ENCODE measurements at places on chromosomes 5 and 9.

GRCh38 chr5:115098041-115098702 lies 71.5 kb downstream of the TRIM36 start:
- DNase-seq = peak; percentile 47

DNA sequence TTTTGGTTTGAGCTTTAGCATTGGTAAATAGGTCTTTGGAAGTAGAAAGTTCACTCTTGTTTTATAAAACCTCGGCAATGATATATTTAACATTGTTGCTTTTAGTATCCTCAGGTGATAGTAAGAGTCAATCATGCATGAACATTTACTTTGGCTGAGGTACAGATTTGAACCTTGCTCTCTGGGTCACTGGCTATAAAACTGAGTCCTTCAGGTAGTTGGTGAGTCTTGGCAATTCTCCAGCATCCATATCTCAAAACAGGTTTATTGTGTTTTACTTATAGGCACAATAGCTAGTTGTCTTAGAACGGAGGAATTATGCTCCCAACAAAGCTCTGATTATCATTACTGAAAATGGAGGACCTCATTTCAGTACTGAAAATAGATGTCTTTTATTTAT lies 75.1 kb downstream of the MAT2B start:
- no peak for DNase-seq

DNA sequence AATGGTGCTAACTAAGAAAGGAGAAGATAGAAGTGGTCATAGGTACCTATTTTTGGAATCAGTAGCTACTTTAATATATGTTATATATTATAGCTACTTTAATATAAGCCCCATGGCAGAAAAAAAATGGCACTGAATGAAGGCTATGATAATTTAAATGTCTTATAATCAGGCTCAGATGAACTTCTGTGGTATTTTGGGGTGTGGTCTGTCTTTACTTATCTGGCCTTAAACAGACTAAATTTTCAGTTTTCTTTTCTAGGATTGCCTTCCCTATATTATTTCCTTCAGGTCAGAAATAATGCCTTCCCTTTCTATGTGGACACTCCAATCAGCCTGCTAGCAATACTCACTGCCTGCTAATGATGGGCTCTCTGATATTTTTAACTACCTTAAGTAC lies 292.3 kb downstream of the SLF1 start:
- DNase-seq = no peak

- no peak for DNase-seq
Measured at GRCh38 chr5:41194339-41194738, 19.0 kb downstream of the C6 start.

DNA sequence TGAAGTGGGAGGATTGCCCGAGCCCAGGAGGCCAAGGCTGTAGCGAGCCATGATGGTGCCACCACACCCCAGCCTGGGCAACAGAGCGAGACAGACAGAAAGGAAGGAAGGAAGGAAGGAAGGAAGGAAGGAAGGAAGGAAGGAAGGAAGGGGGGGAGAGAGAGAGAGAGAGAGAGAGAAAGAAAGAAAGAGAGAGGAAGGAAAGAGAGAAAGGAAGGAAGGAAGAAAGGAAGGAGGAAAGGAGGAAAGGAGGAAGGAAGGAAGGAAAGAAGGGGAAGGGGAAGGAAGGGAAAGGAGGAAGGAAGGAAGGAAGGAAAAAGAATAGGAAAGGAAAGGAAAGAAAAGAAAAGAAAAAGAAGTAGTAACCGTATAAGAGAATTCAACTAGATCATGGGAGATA lies 20.8 kb upstream of the LHFPL2 start:
- no peak for DNase-seq

DNA sequence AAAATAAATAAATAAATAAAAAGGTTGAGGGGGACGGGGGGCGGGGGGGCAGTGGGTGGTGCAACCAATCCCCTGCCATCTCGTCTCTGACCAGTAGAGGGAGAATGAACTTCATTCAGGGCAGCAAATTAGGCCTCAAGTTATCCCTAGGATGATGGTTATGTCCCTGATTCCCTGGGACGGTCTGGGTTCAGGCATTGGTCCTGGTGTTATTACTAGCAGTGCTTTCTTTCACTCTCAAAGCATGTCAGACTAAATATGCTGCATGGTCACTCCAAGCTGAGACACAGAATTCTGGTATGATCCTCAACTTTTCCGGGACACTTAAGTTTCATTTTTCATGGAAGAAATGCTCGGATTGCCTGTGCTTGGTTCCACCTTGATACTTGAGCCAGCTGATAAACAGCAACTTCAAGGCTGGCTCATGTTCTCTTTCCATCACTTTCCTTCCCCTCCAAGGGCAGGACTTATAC lies 59.4 kb downstream of the DAP start:
- DNase-seq = peak; percentile 42

GRCh38 chr5:77086689-77087483 lies at the start of gene ZBED3:
Gene ZBED3, minus strand, starts transcription at chr5:77087285. Its CDS starts 9,407 bp downstream, at chr5:77077878.
- peak; percentile 84 for DNase-seq

- peak; percentile 55 for DNase-seq
Measured at GRCh38 chr5:6745706-6746222, 32.5 kb downstream of the TENT4A start.

DNA sequence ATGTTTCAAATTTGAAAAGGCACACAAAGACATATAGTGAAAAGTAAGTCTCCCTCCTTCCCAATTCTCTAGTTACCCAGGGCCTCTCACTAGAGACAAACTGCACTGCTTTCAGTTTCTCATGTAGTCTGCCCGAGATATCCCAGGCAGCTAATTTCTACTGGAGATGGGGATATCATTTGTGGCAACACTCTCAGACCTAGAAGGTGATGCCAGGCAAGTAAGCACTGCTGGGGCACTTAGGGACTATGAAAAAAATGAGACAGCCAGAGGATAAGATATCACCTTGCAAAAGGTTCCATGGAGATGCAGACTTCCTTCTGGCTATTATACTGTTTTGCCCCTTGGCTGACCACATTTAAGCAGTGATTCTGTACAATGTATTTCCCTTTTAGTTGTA lies 12.6 kb downstream of the SIL1 start:
- DNase-seq = no peak

DNA sequence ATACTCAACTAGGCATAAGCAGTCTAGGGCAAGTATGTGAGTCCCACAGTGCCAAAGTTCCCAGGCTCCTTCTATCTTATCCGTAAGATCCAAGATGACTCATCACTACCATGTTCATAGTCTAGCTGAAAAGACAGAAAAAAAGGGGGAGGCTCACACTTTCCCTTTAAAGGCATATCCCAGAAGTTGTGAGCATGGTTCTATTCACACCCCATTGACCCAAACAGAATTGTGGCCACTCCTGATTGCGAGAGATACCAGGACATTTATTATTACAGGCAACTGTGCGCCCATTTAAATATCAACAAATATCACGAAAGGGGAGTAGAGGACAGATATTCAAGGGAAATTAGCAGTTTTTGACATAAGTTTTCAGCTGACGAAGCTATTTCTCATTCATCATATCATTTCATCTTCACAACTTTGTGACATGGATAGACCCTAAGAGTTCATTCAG lies 8.1 kb upstream of the PFDN1 start:
- DNase-seq = peak; percentile 77

GRCh38 chr9:127931092-127931881 lies 710 bp upstream of the PIP5KL1 start:
- DNase-seq = peak; percentile 52

DNA sequence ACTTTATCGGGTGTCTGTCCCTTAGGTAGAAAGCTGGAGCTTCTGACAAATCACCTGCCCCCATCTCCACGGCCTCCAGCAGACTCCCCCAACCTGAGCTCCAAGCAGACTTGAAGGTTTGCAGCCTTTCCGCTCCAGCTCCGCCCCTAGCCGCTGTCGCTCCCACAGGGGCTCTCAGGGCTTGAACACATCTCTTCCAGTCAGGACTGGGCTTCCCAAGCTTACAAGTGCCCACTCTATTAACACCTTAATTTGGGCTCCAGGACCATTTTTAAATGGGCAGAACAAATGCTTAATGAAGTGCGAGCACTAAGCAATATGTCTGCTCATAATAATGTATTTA lies 17.2 kb upstream of the SLC25A51 start:
- no peak for DNase-seq

DNA sequence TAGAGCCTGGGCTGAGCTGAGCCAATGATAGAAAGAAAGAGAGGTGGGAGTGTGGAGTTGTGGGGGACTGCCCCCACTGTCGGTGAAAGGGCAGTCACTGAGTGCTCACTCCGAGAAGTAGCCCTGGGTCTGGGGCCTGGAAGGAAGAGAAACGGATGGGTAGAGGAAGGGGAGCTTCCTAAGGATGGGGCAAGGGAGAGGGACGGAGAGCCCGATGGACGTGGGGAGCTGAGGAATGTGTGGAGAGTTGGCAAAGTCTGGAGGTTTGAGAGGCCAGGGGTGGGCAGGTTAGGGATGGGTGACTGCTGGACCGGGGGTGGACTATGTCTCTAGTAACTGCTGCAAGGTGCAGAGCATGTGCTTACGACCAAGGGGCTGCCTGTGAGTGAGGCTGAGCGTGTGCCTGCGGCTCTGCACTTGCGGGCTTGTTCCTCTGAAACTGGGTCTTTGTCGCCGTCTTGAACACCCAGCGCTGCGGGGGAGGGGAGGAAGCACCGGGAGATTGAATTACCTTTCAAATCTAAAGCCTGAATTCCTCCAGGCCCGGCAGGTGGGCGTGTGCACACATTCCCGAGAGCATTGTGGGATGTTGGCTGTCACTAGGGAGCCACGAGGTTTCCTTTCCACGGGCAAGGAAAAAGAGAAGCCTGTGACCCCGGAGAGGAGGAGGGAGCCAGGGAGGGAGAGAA lies 76.4 kb upstream of the ARAP3 start:
- DNase-seq = no peak

DNA sequence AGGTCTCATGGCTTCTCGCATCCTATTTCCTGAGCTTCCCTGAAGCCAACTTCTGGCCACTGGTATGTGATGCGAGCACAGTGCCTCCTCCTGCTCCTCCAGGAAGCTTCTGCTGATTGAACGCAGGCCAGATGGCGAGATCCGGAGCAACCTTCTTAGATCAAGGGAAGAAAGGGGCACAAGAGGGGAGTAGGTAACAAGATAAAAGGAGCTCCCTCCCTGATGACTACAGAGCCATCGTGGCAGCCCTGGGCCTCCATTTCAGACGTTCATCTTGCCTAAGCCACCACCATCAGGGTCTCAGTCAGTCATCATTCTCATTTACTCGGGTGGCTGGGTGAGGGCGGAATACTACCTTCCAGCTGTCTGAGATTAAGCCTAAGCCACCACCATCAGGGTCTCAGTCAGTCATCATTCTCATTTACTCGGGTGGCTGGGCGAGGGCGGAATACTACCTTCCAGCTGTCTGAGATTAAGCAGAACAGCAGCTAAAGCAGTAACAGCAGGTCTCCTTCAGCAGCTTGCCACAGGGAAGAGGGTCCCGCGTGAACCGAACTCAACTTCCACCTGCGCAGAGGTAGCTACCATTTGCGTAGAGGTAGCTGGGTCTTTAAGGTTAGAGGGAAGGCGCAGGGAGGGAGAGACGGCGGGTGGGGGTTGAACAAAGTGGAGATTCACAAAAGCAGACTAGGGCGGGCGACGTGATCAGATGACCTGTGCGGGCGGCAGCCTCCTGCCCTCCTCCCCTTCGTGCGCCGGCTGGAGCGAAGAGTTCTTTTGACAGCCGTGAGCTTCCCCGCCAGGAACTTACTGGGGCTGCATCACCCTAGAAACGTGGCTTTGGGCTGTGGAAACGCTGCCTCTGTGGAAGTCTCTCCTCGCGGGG lies 27.9 kb upstream of the MGAT1 start:
- DNase-seq = peak; percentile 34

DNA sequence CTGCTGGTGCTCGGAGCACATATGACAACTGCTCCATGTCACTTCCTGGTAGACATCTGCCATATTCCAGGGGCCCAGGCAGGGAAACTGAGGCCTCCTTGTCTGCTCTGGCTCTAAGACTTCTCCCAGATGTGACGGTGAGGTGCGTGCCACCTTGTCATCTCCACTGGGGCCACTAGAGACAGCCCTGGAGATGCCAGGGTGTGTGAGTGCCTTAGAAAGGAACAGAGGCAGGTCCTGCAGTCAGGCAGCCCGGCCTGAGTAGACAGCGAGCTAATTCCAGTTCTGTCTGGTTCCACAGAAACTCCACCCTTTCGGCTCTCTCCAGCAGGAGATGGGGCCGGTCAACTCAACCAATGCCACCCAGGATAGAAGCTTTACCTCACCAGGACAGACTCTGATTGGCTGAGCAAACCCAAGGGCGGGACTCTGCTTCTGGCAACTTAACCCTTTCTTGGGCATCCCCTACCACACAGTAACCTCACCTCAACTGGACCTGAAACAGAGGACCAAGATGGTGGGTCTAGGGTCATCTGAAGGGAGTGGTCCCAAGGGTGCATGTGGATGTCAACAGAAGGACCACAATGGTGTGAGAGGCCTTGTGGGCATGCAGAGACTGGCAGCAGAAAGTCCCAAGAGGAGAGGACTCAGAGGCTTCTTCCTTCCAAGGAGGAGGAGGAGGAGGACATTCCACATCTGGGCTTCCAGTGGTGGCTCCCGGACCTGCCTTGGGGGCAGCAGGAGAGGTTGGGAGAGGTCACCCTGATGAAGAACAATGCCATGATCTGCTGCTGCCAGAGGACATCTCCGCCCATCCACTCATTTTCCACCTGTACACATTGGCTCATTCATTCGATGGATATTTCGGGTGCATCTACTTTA lies 77.7 kb downstream of the RGS3 start:
- peak; percentile 58 for DNase-seq

GRCh38 chr9:131589993-131590392 lies 44.7 kb downstream of the PRRT1B start:
- no peak for DNase-seq

Measured in fibroblast of skin of abdomen (primary cell).